ENCODE measurements at places on chromosomes 12 and 14. TPM values are rescaled to one million over a fixed set of nuclear protein-coding genes. Genes with fewer than 3 reads are reported as not detected.

NOS1 gene
- total RNA-seq, result not detected

MDM1 gene
- total RNA-seq, result 17.9 TPM

DHRS2 gene
- 3.5 TPM for total RNA-seq

TAS2R10 gene
- not detected for total RNA-seq

ENDOU gene
- not detected for total RNA-seq

HOTAIR gene
- total RNA-seq, result not detected

GRIN2B gene
- not detected for total RNA-seq

TM9SF1 gene
- 18.0 TPM for total RNA-seq

PDZRN4 gene
- not detected for total RNA-seq

PLBD1 gene
- total RNA-seq, result not detected

SIRT4 gene
- 2.7 TPM for total RNA-seq

GRCh38 chr12:65854629-65855028 lies 30.3 kb downstream of the HMGA2 start:
- no peak for DNase-seq
- H3K27ac ChIP-seq, result no peak overlapping the region
- peaks cover 6% of the 10 kb centered on the region for H3K27me3 ChIP-seq
- no peaks in the 10 kb centered on the region for H3K36me3 ChIP-seq
- no peak overlapping the region for H3K4me3 ChIP-seq
- H3K4me1 ChIP-seq, result no peaks in the 10 kb centered on the region

- no peaks in the 10 kb centered on the region for H3K36me3 ChIP-seq
- peaks cover 7% of the 10 kb centered on the region for H3K4me1 ChIP-seq
These were observed 52.3 kb downstream of the SOCS2 start for GRCh38 chr12:93624595-93625294.

DNA sequence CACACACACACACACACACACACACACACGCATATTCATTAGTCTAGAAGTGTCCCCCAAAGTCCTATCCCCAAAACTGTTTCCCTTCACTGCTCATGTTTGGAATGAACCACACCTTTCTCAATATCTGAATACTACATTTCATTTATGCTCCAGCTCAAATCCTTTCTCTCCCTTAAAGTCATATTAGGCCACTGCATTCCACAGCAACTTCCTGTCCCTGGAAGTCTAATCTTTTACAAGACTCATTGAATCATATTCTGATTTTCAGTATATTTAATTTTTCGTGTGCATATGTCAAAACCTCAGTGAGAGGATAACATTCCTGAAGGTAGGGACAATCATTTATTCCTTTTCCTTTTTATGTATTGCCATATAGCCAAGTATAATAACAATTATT lies 155.6 kb upstream of the LMNTD1 start:
- H3K27me3 ChIP-seq, result no peaks in the 10 kb centered on the region
- no peak overlapping the region for H3K27ac ChIP-seq
- no peak for DNase-seq
- no peak overlapping the region for H3K4me3 ChIP-seq
- no peaks in the 10 kb centered on the region for H3K4me1 ChIP-seq

GRCh38 chr14:96497087-96497486 lies 5.1 kb upstream of the PAPOLA start:
- H3K4me1 ChIP-seq, result peaks cover 19% of the 10 kb centered on the region
- H3K27me3 ChIP-seq, result peaks cover 18% of the 10 kb centered on the region
- no peak overlapping the region for H3K27ac ChIP-seq
- H3K36me3 ChIP-seq, result peaks cover 5% of the 10 kb centered on the region
- DNase-seq, result peak; percentile 16
- no peak overlapping the region for H3K4me3 ChIP-seq

DNA sequence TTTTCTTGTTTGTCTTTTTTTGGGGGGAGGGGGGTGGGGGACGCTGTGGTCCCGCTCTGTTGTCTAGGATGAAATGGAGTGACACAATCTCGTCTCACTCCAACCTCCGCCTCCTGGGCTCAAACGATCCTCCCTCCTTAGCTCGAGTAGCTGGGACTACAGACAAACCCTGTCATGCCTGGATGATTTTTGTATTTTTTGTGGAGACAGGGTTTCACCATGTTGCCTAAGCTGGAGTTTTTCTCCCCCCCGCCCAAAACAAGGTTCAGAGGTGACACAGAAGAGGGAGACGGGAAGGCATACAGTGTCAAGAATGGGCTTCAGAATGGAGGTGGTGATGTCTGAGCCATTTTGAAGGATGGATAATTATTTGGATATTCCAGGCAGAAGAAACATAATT lies 116.9 kb upstream of the ATF1 start:
- no peaks in the 10 kb centered on the region for H3K27me3 ChIP-seq
- no peak for DNase-seq
- H3K4me1 ChIP-seq, result peaks cover 9% of the 10 kb centered on the region
- H3K36me3 ChIP-seq, result peaks cover 2% of the 10 kb centered on the region
- no peak overlapping the region for H3K27ac ChIP-seq
- H3K4me3 ChIP-seq, result no peak overlapping the region

DNA sequence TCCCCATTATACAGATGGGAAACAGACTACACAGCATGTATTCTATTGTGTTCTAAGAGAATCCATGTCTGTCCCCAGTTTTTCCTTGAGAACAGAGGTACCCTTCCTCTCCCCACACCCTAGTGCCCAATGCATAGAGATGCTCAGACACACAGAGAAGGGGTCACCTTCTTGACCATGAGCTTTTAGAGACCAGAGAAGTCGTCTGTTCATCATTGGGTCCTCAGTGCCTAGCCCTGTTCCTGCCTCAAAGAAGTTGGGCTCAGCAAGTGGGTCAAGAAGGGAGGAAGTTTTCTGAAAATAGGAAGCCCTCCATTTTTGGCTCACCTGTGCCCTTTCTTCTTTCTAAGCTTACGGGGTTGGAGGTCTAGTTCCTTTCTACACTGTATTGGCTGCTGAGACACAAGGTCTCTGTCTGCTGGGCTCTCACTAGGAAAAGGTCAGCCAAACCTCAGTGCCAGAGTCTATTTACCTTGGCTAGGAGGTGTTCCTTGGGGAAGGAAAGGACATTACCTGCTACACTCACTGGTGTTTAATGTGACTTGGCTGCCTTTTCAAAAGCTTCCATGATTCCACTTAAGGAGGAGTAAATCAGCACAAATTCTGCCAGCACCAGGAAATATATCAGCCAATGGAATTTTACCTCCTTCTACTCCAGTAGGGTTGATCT lies 198.5 kb upstream of the PWP1 start:
- no peak overlapping the region for H3K27ac ChIP-seq
- H3K27me3 ChIP-seq, result no peaks in the 10 kb centered on the region
- H3K4me1 ChIP-seq, result peaks cover 49% of the 10 kb centered on the region
- no peaks in the 10 kb centered on the region for H3K36me3 ChIP-seq
- DNase-seq, result no peak

GRCh38 chr12:109716512-109717389 lies 3.1 kb downstream of the FAM222A start:
- DNase-seq, result no peak
- H3K27me3 ChIP-seq, result peaks cover 14% of the 10 kb centered on the region
- no peak overlapping the region for H3K27ac ChIP-seq
- no peaks in the 10 kb centered on the region for H3K36me3 ChIP-seq

- peaks cover 2% of the 10 kb centered on the region for H3K27me3 ChIP-seq
- no peaks in the 10 kb centered on the region for H3K36me3 ChIP-seq
- H3K4me1 ChIP-seq, result no peaks in the 10 kb centered on the region
- no peak overlapping the region for H3K4me3 ChIP-seq
These were observed 197.5 kb upstream of the TMEM132C start for GRCh38 chr12:128069359-128069997.

DNA sequence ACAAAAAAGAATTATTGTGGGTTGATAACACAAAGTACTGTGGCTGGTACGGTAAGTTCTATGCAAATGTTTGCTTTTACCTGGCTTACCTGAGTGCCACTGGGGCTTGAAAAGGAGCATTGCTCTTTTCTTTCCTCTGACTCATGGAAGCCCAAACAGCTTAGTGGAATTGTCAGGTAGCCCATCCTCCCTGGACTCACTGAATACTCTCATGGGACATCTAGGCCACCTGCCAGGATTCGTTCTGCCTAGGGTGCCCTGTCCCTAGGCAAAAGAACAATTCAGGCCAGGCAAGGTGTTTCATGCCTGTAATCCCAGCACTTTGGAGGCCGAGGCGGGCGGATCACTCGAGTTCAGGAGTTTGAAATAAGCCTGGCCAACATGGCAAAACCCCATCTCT lies 22.5 kb upstream of the YAF2 start:
- no peak overlapping the region for H3K4me3 ChIP-seq
- H3K27me3 ChIP-seq, result no peaks in the 10 kb centered on the region
- no peak for DNase-seq
- no peaks in the 10 kb centered on the region for H3K36me3 ChIP-seq
- no peak overlapping the region for H3K27ac ChIP-seq

- H3K27me3 ChIP-seq, result peaks cover 1% of the 10 kb centered on the region
- DNase-seq, result no peak
- H3K4me3 ChIP-seq, result no peak overlapping the region
- no peaks in the 10 kb centered on the region for H3K36me3 ChIP-seq
- H3K4me1 ChIP-seq, result no peaks in the 10 kb centered on the region
- H3K27ac ChIP-seq, result no peak overlapping the region
These were observed 79.5 kb downstream of the PTPRB start for GRCh38 chr12:70557583-70558191.

DNA sequence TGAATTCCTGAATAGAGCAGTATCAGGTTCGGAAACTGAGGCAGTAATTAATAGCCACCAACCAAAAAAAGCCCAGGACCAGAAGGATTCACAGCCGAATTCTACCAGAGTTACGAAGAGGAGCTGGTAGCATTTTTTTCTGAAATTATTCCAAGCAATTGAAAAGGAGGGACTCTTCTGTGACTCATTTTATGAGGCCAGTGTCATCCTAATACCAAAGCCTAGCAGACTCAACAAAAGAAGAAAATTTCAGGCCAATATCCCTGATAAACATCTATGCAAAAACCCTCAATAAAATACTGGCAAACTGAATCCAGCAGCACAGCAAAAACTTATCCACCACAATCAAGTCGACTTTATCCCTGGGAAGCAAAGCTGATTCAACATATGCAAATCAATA lies 202.3 kb upstream of the SLC16A7 start:
- DNase-seq, result no peak
- H3K27me3 ChIP-seq, result peaks cover 5% of the 10 kb centered on the region
- no peaks in the 10 kb centered on the region for H3K36me3 ChIP-seq

- H3K27ac ChIP-seq, result no peak overlapping the region
- H3K36me3 ChIP-seq, result no peaks in the 10 kb centered on the region
- no peaks in the 10 kb centered on the region for H3K4me1 ChIP-seq
These were observed 142.0 kb upstream of the SYT10 start for GRCh38 chr12:33581613-33582122.

GRCh38 chr12:47079981-47080724 lies 394 bp upstream of the AMIGO2 start:
- peak overlapping the region; percentile 87 for H3K4me3 ChIP-seq
- peaks cover 76% of the 10 kb centered on the region for H3K4me1 ChIP-seq
- H3K27me3 ChIP-seq, result no peaks in the 10 kb centered on the region
- peak; percentile 49 for DNase-seq
- H3K27ac ChIP-seq, result peak overlapping the region; percentile 94

GRCh38 chr14:44898551-44898950 lies 63.2 kb downstream of the KLHL28 start:
- H3K27ac ChIP-seq, result no peak overlapping the region
- H3K27me3 ChIP-seq, result no peaks in the 10 kb centered on the region
- no peaks in the 10 kb centered on the region for H3K36me3 ChIP-seq
- no peak for DNase-seq
- H3K4me3 ChIP-seq, result peak overlapping the region; percentile 82

- DNase-seq, result no peak
- H3K27me3 ChIP-seq, result no peaks in the 10 kb centered on the region
- H3K27ac ChIP-seq, result no peak overlapping the region
- H3K4me1 ChIP-seq, result no peaks in the 10 kb centered on the region
These were observed 6.4 kb upstream of the SLC25A3 start for GRCh38 chr12:98587084-98587483.

Data from activated CD8-positive, alpha-beta T cell treated with anti-CD3 and anti-CD28 coated beads for 36 hours (primary cell).